Neural progenitor cell (in vitro differentiated cells): ENCODE measurements at places on chromosomes 5 and 9. TPM values are rescaled to one million over a fixed set of nuclear protein-coding genes. Genes with fewer than 3 reads are reported as not detected.

DNA sequence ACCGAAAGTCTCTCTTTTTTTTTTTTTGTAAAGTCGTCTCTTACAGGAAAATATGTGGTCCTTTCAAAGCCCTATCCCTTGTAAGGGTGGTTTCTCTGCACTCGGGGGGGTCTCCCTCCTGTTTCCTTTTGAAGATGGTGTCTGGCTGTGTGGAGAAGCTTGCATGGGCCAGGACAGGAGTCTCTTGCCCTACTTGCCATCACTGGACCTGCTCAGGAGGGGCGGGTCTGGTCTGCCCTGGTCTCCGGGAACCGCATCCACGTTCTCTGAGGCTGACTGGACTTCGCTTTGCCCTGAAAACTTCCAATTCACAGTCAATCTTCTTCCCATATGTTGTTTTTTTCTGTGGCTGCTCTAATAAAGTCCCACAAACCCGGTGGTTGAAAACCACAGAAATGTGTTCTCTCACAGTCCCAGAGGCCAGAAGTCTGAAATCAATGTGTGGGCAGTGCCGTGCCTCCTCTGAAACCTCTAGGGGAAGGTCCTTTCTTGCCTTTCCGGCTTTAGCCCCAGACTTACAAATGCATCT, 92.9 kb upstream of the IER5L start:
- no peak for DNase-seq

DNA sequence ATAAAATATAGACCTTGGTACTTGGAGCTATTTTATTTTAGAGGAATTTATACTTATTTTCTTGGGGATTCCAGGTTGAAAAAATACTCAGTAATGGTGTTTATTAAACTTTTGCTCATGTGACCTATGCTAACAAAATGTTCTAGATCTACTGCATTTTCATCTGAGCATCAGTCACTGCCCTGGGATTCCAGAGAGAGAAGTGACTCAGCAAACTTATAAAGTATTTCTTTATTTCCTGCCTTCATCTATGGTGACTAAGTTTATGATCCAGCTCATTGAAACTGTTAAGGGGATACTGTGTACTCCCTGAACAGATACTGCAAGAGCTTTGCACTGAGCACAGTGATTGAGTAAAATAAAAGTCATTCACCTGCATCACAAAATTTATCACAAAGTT, 298.5 kb upstream of the CDH18 start:
- no peak for DNase-seq

GRCh38 chr5:175354964-175355363, 89.0 kb downstream of the DRD1 start:
- no peak for DNase-seq

DNA sequence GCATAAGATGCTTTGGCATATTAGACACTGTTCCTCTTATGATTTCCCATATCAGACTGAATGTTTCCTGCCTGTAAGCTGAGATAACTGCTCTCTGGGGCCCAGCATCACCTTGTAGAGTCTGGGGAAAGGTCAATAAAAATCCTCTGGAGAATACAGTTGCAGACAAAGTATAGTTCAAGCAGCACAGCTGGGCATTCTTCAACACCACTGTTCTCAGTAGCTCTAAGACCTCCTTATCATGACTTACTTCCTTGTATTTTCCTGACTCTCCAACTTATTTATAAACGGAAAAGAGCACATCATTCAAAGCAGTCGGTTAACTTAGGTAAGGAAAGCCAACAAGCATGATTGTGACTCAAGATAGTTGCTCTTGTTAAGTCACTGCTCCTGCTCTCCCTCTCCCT, 208.7 kb upstream of the RASEF start:
- no peak for DNase-seq

- DNase-seq, result no peak
These were observed 354 bp upstream of the KCNMB1 start for GRCh38 chr5:170389550-170389892.

DNA sequence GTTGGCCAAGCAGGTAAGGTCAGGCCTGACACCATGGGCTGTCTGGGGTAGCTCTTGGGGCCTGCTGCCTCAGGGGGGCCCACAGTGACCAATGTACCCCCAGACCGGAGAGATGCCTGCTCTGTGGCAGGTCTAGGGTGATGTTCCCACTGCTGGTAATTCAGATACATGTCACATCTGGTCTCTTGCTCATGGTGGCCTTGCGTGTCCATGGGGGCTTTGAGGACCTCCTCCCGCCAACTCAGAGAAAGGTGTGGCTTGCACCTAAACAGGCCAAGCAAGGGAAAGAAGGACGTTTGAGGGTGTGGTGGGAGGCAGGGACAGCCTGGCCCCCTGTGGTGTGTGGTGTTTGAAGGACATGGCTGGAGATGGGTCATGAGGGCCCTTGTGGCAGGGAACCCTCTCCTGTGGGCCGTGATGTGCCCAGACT, 75.2 kb downstream of the PHF2 start:
- DNase-seq, result no peak

LHX6 gene
- 0.93 TPM in 1 of 2 replicates, not detected in the other for total RNA-seq

DNA sequence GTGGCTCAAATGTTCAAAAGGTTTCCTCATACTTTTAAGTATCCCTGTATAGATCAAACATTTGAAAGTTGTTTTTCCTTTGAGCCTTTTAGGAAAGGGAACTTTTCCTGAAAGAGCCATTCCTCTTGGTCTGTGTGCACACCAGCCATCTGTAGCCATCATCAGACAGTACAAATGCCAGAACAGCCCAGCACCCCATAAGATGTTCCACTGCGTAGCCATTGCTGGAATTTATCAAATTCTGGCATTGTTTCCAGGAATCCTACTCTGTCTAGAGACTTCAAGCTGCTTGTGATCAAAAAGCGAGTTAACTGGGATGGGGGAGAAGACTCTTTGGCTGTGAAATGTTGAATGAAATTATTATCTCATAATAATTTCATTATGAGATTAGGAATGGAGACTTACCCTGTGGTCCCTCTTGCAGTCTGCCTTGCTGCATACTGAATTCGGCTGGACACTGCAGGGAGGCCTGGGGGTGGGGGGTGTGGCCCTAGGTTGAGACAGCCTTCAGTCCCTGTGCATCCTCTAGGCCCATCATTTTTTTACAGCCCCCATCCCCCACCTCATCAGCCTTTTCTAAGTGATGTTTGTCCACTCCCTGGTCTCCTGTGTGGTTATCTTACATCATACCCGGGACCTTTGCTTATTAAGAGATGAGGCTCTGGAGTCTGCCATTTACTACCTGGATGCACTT, 99.8 kb downstream of the RALGPS1 start:
- DNase-seq, result no peak

NOXA1 gene
- 0.39 and 0.65 TPM in 2 replicates for total RNA-seq

GRCh38 chr5:91103353-91104061, 279.6 kb downstream of the ARRDC3 start:
- no peak for DNase-seq

DNA sequence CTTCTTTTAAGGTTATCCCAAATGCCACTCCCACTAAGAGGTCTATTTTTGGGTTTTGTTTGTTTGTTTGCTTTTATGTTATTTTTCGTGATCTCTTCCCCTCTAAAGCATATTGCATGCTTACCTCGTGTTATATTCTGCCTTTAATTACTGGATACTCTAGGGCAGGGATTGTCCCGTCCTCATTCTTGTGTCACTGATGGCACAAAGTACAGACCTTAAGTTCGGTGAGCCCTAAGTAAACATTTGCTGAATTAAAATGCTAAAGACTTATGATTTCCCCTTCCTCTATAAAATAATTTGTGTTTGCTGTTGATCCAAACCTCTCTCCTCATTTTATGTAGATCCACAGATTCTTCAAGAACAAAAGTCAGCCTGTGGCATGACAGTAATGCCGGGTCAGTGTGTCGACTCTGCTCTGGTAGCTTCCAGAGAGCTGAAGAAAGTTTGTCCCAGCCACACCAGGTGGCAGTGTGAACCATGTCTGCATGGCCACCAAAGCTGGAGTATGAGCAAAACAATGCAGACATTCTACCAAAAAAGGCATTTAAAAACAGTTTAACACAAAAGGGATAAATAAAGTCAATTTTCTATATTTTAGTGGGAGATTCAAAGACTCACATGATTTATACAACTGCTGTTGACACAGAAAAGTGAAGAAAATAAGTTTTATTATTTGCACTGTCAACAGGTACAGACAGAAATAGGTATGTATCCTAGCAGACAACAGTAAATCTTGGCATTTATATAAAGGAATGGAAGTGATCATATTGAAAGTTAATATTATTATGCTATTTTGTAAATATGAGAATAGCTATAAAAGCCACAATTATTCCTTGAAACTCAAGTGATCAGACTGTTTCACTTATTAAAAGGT, 17.9 kb upstream of the POC5 start:
- peak; percentile 58 for DNase-seq

CYSRT1 gene
- 0.56 TPM in 1 of 2 replicates, not detected in the other for total RNA-seq

- no peak for DNase-seq
These were observed 66.6 kb downstream of the YIPF5 start for GRCh38 chr5:144103611-144104485.

- peak; percentile 59 for DNase-seq
These were observed 3.3 kb downstream of the SLC46A2 start for GRCh38 chr9:112887381-112887780.

- DNase-seq, result no peak
These were observed 29.8 kb upstream of the GZMA start for GRCh38 chr5:55072666-55073065.

PNPLA7 gene
- 0.13 and 0.31 TPM in 2 replicates for total RNA-seq

DMAC1 gene
- 15.8 and 17.4 TPM in 2 replicates for total RNA-seq

DNA sequence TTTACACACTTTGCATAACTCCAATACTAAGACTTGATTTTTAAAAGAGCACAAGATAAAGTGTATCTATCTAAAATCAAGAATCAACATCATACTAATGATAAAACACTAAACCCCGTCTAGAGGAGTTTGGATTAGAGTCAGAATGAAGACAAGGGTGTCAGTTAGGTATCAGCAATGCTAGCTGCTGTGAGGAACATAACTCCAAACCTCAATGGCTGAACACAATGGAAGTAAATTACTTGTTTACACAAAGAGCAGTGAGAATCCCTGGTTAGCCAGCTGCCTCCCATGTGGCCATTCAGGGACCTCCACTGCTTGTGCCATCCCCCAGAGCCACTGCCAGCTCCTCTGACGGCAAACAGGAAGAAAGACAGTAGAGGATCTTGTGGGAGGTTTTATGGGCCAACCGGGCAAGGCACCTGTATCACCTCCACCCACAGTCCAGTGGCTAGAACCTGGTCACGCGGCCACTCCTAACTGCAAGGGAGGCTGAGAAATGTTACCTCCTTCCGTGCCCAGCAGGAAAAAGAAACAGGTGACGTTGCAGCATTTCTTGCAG, 24.0 kb upstream of the GRHPR start:
- DNase-seq, result no peak

GRCh38 chr5:52844885-52845284, 57.2 kb downstream of the ITGA1 start:
- DNase-seq, result no peak

ABO gene
- not detected in 2 replicates for total RNA-seq

GRCh38 chr9:111945216-111945615, 48.6 kb downstream of the UGCG start:
- no peak for DNase-seq

- DNase-seq, result peak; percentile 33
These were observed 75.7 kb downstream of the PIP5K1B start for GRCh38 chr9:68780720-68781119.

DNA sequence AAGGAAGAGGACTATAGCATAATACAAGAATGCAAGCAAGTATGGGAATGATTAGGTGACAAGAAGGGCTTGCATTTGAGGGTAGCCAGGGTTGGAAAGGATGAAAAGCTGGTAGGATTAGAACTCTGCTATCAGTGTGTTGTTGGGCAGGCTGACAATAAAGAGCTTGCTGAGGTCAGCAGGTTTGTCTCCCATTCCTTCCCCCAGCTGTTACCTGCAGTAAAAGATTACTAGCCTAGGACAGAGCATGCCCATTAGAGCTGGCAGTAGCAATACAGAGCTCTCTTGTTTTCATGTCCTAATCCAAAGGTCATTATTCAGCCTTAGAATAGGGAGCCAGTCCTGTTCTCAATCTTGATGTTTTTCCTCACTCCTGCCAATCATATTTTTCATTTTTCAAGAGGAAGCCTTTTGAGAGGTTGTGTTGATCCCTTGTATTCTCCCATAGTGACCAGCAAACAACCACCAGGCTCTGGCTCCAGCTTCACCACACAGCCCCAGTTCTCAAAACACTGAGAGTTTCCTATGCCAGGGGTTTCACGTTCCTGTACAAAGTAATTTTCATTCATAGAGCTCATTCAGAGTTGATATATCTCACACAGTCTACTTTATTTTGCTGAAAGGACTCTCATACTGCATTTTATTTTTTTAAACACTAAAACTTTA, 71.7 kb downstream of the OR2K2 start:
- DNase-seq, result no peak

- DNase-seq, result no peak
These were observed 56.1 kb upstream of the TBCA start for GRCh38 chr5:77832166-77832770.

PELO gene
- total RNA-seq, result 8.5 and 11.7 TPM in 2 replicates

GRCh38 chr5:172059661-172060100, 53.2 kb upstream of the FBXW11 start:
- DNase-seq, result peak; percentile 25

DNA sequence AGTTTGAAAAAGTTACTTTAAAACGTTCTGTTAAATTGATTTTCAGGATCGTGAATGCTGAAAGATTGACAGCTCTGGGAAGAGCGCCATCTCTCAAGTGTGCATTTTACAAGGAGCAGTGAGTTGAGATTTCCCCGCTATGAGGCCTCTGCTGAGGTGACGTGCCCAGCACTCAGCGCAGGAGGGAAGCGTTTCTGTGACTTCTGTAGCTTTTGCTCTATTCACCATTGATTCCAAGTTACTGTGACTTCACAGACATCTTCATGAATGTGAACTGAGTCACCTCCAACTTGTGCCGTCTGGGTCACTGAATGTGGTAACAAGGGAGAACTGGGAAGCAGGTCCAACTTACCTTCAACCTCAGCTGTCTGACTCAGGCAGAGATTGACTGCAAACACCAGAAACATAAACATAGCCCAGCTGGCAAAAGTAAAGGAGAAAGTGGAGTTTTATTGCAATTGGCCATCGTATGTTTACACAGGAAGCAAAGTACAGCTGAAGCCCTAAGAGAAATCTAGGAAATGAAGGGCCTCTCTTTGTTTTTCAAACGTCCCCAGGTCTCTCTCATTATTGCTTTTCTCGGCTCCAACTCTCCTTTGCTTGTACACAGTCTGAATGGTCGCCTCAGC, 428.8 kb upstream of the CLINT1 start:
- no peak for DNase-seq

GRCh38 chr5:14491015-14491915, 90.3 kb upstream of the OTULINL start:
- DNase-seq, result no peak

DNA sequence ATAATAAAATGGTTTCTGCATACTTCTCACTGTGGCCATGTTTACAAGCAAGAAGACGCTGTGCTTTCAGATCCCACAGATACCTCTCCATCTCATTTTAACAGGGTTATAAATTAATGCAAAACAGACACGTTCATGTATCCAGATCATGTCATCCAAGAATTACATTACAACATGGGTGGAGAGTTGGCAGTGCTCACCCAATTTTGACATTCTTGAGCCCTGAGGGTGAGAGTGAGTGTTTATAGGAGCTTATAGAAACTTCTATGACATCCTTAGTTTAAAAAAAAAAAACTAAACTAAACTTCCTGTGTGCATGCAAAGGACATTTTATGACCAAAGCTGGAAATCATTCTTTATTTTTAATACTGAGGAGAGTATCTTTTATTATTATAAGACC, 9.1 kb downstream of the PRKACG start:
- no peak for DNase-seq

GABRB2 gene
- 0.53 and 0.58 TPM in 2 replicates for total RNA-seq

C8G gene
- total RNA-seq, result not detected in 2 replicates
